ENCODE measurements at places on chromosomes 16 and 17.

GRCh38 chr16:72468582-72468981 lies 296.6 kb upstream of the PMFBP1 start:
- DNase-seq = no peak

DNA sequence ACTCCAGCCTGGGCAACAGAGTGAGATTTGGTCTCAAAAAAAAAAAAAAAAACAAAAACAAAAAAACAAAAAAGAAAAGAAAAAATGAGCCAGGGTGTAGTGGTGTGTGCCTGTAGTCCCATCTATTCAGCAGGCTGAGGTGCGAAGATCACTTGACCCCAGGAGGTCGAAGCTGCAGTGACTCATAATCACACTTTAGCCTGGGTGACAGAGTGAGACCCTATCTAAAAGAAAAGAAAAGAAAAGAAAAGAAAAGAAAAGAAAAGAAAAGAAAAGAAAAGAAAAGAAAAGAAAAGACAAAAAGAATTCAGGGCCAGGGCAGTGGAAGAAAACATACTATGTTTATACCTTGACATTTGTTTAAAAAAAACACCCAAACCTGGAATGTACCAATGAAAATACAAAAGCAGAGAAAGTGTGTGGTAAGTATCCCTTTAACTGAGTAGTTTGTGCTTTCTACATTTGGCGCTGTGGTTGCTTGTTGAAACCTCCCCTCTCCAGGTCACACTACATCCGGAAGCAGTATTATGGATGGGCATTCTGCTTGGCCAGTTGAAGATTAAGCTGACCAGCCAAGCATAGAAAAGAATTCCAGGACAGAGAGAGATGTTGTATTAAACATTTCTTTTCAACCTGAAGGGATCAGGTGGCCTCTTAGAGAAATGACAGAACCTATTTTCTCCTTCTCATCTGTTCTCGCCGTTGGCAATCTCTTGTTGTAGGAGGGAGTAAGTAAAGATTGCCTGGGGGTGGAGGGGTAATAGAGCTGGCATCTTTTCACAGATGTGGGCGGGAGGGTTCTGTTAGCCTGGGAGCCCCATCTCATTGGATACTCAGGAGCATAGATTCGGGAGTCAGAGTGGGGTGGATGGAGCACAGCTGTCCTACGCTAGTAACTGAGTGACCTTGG lies 12.1 kb upstream of the PRKCB start:
- DNase-seq = no peak

- DNase-seq = no peak
Observed at GRCh38 chr16:19737306-19738038, 19.4 kb downstream of the IQCK start.

DNA sequence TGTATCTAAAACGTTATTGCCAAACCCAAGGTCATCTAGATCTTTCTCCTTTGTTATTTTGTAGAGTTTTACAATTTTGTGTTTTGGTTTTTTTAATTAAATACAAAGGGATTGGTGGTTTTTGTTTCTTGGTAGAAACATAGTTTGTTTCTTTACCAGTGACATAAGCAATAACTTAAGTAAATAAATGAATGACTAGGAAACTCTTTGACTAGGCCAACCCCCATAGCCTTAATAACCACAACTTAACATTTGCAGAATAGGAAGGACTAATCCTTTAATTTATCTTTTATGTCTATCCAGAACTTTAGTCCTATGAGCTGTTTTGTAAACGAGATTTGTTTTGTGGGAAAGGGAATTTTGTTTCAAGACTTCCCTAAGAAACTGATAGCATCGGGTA lies 162.5 kb downstream of the PRKCA start:
- no peak for DNase-seq
